ENCODE measurements at places on chromosomes 5 and 9.

DNA sequence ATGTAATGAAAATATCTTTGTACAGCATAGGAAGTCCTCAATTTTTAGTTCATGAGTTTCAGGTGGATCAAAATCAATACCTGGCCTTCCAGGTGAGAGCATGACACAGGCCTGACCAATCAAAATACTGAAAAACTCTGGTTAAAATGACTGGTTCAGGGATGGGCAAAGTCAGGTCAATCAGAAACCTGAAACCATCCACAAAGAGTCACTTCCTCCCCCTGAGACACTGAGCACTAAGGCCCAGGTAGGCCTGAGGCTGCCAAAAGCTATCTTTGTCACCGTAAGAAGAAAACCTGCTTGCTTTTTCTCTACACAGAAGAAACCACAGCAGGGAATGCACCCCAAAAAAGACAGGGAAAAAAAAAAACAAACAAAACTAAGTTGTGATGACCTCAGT is 444.8 kb downstream of the TLR4 start:
- no peak for DNase-seq

DNA sequence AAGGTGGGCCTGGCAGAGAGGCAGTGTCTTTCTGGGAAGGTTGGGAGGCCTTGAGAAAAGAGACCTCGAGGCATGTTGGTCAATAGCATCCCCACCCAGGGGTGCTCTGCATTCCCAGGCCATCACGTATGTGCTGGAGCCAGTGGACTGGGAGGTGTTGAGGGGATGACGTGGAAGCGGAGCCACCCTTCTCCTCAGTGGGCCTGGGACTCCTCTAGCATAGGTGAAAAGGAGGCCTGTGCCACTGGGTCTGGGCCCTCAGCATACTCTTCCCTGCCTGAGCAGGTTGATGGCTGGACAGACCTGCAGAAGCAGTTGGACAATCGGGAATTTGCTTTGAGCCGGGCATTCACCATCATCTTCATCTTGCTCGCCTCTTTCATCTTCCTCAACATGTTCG is 25.5 kb downstream of the PITX1 start:
- DNase-seq: no peak

GRCh38 chr5:149586708-149587318 is 5.5 kb downstream of the ARHGEF37 start:
- DNase-seq: no peak

GRCh38 chr5:128749136-128749898 is 211.3 kb upstream of the FBN2 start:
- DNase-seq: no peak

- DNase-seq: no peak
These were observed 242.7 kb downstream of the DEPDC1B start for GRCh38 chr5:60457233-60457632.

GRCh38 chr9:97559111-97559514 is 57.6 kb downstream of the TMOD1 start:
- DNase-seq: no peak

- no peak for DNase-seq
These were observed 14.2 kb downstream of the AHRR start for GRCh38 chr5:335740-336038.

- DNase-seq: no peak
These were observed 30.5 kb downstream of the XRCC4 start for GRCh38 chr5:83107692-83108420.

- DNase-seq: peak; percentile 79
These were observed 43.6 kb downstream of the JADE2 start for GRCh38 chr5:134568761-134569695.

DNA sequence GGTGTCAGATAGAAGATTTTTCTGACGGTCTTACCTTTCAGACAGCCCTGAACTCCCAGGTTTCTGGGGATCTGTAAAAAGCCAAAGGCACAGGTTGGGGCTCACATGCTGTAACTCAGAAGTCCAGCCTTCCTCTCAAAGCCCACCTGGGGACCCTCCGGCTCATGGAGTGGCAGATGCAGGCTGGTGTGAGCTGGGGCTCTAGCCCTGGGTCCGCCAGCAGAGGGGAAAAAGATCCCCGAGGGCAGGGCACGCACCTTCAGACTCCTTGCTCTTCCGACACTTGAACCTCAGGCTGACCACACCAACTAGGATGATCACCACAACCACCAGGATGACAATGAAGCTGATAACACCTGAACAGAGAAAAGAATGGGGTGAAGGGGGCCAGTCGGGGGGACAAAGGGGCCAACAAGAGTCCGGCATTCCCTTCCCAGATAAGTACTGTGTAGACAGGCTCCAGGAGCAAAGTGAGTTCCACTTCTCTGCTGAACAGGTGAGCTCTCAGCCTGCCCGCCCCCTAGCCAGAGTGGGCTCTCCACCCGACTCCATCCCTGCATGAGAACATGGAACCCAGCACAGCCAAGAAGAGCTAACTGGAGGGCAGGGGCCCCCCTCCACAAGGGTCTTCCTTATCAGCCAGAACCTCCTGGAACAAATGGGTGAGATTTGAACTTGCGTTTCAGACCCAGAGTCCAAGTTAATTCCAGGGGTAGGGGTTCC is 7.8 kb downstream of the ECSCR start:
- DNase-seq: no peak

DNA sequence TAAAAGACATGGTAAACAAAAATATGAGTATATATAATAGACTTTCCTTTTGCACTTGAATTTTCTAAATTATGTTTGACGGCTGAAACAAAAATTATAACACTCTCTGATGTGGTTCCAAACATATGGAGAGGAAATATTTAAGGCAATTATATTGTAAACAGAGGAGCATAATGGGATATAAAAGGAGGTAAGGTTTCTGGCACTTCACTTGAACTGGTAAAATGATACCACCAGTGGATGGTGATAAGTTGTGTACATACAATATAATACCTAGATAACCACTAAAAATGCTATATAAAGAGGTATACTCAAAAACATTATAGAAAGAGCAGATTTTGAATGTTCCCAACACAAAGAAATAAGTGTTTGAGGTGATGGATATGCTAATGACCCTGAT is 192.9 kb upstream of the RAD23B start:
- no peak for DNase-seq

DNA sequence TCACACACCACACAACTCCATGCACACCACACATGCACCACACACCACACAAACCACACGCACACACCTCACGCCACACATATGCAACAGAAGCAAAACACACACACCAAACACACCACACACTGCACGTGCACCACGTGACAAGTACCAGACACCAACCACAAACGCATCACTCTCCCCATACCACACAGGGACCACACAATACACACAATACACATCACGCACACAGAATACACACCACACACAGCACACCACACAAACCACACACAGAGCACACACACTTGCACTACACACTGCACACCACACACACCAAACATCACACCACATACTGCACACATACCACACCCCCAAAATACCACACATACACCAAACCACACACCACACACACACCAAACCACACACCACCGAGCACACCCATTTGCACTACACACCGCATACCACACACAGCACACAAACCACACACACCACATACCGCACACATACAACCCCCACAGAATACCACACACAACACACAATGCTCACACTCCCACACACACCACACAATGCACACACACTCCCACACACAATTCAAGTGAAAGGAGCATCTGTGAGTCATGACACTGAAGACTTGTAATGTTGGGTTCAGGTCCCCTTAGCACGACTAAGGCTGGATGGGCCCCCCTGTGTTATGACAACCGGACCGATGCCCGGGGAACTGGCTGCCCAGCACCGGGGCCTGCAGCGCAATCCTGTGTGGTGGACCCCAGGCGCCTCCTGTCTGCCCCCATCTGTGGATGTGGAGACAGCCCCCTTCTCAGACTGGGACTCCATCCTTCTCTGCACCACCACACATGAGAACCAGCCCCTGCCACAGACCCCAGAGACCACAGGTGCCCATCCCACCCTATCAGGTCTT is 6.0 kb upstream of the ZDHHC11 start:
- no peak for DNase-seq

GRCh38 chr5:96528826-96529474 is 95.9 kb upstream of the PCSK1 start:
- DNase-seq: no peak

GRCh38 chr5:80915716-80916115 is 44.4 kb upstream of the RASGRF2 start:
- no peak for DNase-seq

- DNase-seq: no peak
These were observed 19.7 kb downstream of the FNBP1 start for GRCh38 chr9:130023144-130023787.

GRCh38 chr9:125574126-125574877 is 132.7 kb downstream of the MAPKAP1 start:
- DNase-seq: no peak

DNA sequence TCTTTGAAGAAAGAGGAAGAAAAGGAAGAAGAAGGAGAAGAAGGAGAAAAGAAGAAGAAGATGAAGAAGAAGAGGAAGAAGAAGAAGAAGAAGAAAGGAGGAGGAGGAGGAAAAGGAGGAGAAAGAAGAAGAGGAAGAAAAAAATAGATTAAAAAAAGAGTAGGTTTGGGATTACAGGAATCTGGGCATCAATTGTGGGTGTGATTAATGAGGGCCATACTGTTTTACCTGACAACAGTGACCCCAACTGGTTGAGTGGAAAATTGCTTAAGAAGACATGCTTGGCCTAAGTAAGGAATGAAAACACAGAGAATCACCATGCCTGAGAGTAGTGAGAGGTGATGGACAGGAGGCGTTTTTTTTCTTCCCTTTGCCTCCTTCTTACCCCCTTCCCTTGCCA is 114.6 kb downstream of the FAM170A start:
- peak; percentile 13 for DNase-seq

GRCh38 chr9:71676460-71676859 is 91.9 kb downstream of the CEMIP2 start:
- DNase-seq: no peak

DNA sequence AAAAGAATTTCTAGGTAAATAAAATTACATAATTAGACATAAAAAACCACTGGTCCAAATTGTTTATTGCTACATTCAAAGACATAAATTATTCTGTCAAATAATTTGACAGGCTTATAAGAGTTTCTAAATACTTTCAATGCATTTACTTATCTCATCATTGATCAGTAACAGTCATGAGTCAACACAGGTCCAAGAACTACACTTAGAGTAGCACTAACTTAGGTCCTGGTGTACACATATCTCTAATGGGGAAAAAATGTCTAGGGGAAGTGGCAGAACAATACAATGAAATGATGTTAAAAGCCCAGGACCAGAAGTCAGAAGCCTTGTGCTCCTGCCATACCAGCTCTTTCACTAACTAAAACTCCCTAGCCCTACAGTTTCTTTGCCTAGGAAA is 96.5 kb upstream of the SLCO6A1 start:
- DNase-seq: no peak

- no peak for DNase-seq
These were observed 12.5 kb downstream of the RFX3 start for GRCh38 chr9:3513265-3513818.

DNA sequence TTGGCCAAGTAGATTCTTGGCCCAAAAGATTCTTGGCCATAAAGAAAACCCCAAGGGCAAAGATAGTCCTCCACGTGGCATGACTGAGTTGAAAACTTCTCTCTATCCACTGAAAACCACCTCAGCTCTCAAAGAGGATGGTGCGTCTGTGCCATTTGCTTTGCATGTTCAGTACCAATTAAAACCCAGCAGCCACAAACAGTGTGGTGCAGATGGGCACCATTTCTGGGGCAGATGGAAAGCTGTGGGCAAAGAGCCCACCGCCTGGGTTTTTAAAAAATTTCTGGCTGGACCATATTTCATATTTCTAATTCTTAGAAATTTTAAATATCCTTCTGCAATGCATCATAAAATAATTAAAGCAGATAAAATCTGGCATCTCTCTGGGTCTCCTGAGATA is 84.5 kb upstream of the PUM3 start:
- DNase-seq: no peak

- peak; percentile 24 for DNase-seq
These were observed 251.0 kb downstream of the DENND1A start for GRCh38 chr9:123678878-123679329.

DNA sequence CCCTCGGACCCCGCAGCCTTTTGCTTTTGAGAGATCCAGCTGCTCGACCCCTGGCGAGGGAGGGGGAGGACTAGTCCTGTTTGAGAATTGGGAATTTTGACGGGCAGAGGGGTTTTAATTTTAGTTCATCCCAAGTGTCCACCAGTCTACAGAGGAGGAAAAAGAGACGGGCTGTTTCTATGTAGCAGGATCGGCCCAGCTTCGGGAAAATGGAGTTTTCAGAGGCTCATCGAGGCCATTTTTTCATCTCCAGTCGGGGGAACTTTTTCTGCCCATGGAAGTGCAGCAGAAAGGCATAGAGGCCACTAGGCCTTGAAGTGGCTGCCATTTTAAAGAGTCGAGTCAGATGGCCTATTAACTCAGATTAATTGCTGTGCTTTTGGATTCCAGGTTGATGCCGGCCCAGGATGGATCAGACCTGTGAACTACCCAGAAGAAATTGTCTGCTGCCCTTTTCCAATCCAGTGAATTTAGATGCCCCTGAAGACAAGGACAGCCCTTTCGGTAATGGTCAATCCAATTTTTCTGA is 1.2 kb downstream of the NSD1 start:
- DNase-seq: no peak

GRCh38 chr5:77230727-77231470 is 20.4 kb downstream of the PDE8B start:
- peak; percentile 12 for DNase-seq

GRCh38 chr9:94672811-94673487 is 33.6 kb upstream of the FBP1 start:
- DNase-seq: peak; percentile 58

- no peak for DNase-seq
These were observed 79.4 kb downstream of the PAM start for GRCh38 chr5:102834438-102834964.

DNA sequence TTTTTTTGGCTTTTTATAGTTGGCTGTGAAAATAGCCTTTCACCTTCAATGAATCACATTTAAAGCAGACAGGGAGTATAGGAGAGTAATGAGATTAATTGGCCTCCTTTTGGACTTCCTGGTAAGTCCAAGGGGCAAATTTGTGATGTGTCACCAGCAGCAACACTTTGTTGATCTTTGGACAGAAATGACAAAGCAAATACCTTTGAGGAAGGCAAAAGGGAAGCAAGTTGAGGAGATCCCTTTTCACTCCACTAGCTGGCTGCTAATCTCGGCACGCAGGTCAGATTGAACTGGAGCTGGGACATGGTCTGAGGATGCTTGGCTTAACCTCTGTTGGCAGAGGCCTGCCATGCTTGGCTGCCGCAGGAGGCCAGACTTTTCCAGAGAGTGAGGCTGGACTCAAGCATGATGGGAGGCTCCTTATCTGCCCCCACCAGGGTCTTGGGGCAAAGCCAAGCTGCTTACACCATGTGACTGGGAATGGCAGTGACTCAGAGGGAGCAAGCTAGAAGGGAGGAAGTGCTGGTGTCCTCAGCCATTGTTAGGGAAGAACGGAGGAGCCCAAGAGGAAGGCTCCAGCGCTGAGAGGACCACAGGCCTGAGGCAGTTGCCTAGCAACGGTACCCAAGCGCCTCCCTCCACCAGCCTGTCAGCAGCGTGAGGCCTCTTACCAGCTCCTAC is 174.5 kb upstream of the MAP1B start:
- peak; percentile 41 for DNase-seq

GRCh38 chr5:53116597-53116996 is 7.0 kb upstream of the MOCS2 start:
- no peak for DNase-seq
